ENCODE measurements at places on chromosomes 7 and 10.

DNA sequence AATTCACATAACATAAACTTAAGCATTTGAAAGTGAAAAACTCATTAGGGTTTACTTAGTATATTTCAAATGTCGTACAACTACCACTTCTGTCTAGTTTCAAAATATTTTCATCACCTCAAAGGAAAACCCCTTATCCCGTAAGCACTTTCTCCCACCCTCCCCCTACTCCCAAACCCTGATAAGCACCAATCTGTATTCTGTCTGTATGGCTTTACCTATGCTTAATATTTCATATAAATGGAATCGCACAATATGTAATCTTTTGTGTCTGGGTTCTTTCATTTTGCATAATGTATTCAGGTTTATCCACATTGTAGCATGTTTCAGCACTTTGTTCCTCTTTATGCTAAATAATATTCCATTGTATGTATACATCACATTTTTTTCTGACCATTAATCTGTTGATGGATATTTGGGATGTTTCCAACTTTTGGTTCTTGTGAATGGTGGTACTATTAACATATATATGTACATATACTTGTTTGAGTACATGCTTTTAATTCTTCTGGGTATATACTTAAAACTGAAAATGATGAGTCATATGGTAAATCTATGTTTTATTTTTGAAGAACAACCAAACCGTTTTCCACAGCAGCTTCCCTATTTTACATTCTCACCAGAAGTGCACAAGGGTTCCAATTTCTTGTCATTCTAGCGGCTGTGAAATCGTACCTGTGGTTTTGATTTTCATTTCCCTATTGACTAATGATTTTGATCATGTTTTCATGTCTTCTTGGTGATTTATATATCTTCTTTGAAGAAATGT lies 6.2 kb upstream of the STARD3NL start:
- no peak for DNase-seq

DNA sequence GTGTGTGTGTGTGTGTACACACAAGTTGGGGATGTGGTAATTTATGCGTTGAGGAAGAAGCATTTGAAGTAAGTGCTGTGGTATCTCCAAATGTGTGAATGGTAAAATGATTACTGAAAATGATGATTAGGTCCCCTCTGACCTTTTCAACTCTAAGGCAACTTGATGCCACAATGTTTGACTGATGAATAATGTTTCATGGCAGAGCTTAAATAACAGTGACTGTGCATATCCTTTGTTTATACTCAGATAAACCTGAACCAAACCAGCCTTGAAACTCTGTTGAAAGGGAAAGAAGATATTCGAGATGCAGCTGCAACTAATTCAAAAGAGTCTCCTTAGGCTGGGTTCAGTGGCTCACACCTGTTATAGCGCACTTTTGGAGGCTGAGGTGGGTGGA lies 64.8 kb upstream of the YAE1 start:
- DNase-seq = no peak

- DNase-seq = no peak
Observed at GRCh38 chr10:52028523-52028858, 285.6 kb upstream of the DKK1 start.

DNA sequence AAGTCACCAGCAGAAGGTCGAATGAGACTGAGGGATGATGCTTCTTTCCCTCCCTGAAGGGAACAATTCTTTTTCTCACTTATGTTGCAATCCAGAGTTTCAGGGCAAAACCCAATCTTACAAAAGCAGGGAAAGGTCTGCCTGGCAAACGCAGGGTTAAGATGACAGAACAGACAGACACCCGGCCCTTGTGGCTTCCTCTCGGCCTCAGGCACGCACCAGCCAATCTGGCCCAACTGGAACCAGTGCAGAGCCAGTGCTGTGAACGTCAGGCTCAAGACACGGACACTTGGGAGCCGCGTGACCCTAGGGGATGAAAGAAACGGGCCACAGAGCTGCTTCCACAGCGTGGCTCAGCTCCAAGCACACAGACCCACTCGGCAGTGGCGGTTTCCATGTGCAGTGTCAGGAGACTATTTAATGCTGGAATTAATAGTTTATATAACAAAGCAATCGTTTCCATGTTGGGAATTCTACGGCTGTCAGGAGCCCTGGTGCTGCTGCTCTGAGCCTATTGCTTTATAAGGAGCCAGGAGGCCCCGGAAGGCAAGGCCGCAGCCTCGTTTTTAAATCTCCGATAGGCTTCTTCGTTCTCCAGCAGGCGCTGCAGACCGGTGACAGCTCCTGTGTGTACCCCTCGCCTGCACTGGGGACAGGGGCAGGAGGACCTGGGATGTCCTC lies 198.4 kb downstream of the DIP2C start:
- DNase-seq = no peak

GRCh38 chr7:98162758-98163157 lies 48.5 kb upstream of the BHLHA15 start:
- DNase-seq = no peak

- no peak for DNase-seq
Observed at GRCh38 chr10:25263931-25264330, 89.1 kb downstream of the GPR158 start.

DNA sequence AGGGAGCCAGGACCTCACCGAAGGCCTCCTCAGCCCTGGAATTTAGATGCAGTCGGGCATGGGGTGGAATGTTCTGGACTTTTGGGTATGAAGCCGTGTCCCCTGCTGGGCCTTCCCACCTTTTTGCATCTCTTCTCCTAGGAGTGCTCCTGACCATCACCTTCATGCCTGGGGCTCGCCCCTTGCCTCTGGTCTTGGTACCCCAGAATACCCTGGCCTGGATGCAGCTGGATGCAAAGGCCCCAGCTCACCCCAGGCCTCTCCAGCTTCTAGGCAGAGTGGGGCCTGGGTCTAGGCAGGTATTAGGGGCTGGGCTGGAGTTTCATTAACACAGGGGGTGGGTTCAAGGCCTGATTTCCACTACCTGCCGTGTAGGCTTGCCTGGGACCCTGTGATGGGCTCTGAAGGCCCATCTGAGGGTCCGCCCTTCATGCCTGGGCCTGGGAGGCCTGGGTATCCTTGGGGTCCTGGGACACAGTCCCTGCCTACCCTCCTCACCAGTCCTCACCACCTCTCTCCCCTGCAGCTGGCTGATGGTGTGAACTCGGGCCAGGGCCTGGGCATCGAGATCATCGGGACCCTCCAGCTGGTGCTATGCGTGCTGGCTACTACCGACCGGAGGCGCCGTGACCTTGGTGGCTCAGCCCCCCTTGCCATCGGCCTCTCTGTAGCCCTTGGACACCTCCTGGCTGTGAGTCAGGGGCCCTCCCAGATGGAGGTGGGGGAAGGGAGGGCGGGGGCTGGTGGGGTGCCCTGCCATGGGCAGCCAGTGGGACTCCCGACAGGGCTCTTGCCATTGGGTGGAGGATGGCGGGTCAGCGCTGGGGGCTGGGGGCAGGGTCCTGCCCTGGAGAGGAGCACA lies 10.1 kb downstream of the AQP1 start:
- DNase-seq = no peak

DNA sequence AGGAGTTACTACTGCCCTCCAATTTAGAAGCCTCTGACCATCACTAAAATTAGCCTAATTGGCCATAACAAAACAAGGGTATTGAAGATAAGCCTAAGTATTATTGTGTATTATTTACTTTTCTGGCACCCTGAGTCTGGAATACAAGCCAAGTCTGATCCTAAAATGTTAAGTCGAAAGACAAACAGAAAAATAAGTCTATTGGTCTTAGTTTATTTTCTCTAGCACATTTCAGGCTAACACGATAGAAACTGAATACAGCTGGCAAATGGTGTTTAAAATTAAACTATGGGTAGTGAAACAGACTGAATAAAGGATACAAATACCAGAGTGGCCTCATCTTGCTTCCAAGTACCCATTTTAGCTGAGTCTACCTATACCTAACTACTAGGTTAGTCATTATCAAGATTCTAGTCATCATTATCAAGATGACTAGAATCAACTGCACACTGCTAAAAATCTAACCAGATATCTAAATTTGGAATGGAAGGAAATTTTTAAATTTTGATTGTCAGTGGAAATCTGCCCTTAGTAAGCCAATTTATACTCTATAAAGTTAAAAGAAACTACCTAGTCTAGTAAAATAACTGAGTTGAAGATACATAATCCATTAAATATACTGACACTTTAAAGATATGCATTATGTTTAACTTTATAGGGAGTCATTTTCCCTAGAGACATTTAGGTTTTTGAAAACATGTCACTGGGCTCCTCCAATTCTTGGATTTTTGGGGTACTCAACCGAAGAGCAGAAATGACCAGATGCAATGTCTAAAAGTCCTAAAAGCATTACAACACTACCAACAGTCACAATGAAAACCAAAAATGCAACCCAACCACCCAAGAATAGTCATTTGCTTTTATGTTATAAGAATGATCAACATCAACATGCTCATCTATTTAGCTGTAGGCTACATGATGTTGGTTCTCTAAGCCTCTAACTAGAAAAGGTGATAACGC lies 80.9 kb downstream of the NT5C2 start:
- no peak for DNase-seq

- DNase-seq = no peak
Observed at GRCh38 chr7:116968631-116969030, 15.3 kb downstream of the ST7 start.

GRCh38 chr7:16774986-16775385 lies 21.4 kb downstream of the TSPAN13 start:
- no peak for DNase-seq

DNA sequence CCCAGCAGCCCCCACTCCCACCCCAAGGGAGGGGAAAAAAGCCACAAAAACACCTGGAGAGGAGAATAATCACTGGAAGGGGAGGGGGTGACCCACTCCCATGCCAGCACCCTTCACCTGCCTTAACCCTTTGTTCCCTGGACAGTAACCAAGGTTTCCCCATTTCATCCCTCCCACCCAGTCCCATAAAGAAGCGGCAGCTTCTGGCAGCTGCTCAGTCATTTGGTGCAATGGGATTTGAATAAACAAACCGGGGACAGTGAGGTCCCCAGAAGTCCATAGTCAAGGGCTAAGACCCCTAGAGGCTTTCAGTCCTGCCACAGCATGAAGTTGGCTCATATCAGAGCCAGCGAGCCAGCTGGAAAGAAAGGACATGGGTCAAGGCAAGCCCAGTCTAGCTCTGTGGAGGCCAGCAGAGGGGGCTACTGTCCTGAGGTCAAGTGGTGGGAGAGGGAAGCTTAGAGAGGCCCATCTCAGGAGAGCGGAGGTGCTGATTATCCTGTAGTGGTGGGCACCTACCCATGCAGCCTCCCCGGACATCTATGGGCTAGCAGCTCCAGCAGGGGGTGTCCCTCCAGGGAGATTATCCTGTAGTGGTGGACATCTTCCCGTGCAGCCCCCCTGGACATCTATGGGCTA lies 58.9 kb upstream of the LBX1 start:
- no peak for DNase-seq
